ENCODE measurements at places on chromosomes 3 and 15. TPM values are rescaled to one million over a fixed set of nuclear protein-coding genes. Genes with fewer than 3 reads are reported as not detected.

GOLGA8G gene
- not detected for total RNA-seq

CFAP20DC gene
- 4.2 TPM for total RNA-seq

TNIK gene
- 56.6 TPM for total RNA-seq

TMEM207 gene
- total RNA-seq, result not detected

NECTIN3 gene
- 55.4 TPM for total RNA-seq

DAG1 gene
- 201 TPM for total RNA-seq

FBN1 gene
- 411 TPM for total RNA-seq

MYLK gene
- total RNA-seq, result 52.5 TPM

MASP1 gene
- 12.0 TPM for total RNA-seq

PCOLCE2 gene
- total RNA-seq, result 0.62 TPM

ALDH1A3 gene
- total RNA-seq, result 59.0 TPM

GABRG3 gene
- 0.21 TPM for total RNA-seq

CCR3 gene
- 0.51 TPM for total RNA-seq

MYZAP gene
- 3.5 TPM for total RNA-seq

GNAT1 gene
- total RNA-seq, result not detected

TASOR gene
- total RNA-seq, result 134 TPM

EXOG gene
- total RNA-seq, result 18.6 TPM

P2RY14 gene
- 2.9 TPM for total RNA-seq

GOLIM4 gene
- 56.2 TPM for total RNA-seq

KBTBD13 gene
- 2.6 TPM for total RNA-seq

CSTA gene
- 17.0 TPM for total RNA-seq

GALNT15 gene
- total RNA-seq, result 5.5 TPM

TEX55 gene
- total RNA-seq, result not detected

OR5K2 gene
- total RNA-seq, result not detected

SEMA3G gene
- 14.0 TPM for total RNA-seq

PLAAT1 gene
- 5.0 TPM for total RNA-seq

MAP6D1 gene
- 27.5 TPM for total RNA-seq

CCDC50 gene
- 55.2 TPM for total RNA-seq

LARP6 gene
- total RNA-seq, result 8.9 TPM

TM4SF4 gene
- not detected for total RNA-seq

ARGFX gene
- not detected for total RNA-seq

LHFPL4 gene
- not detected for total RNA-seq

MAP1A gene
- total RNA-seq, result 22.5 TPM

LRRC2 gene
- 13.0 TPM for total RNA-seq

CYP1A2 gene
- not detected for total RNA-seq

ULK3 gene
- 49.2 TPM for total RNA-seq

ITIH1 gene
- total RNA-seq, result not detected

FANCD2OS gene
- total RNA-seq, result not detected

ZNF35 gene
- 13.6 TPM for total RNA-seq

CTXND1 gene
- 1.2 TPM for total RNA-seq

ZCWPW2 gene
- 1.0 TPM for total RNA-seq

IGSF10 gene
- total RNA-seq, result 15.3 TPM

CPLX3 gene
- total RNA-seq, result not detected

EPM2AIP1 gene
- 34.8 TPM for total RNA-seq

OXSR1 gene
- 43.6 TPM for total RNA-seq

OR4M2 gene
- not detected for total RNA-seq

CFAP91 gene
- 2.1 TPM for total RNA-seq

WDR93 gene
- total RNA-seq, result not detected

ZMYND10 gene
- not detected for total RNA-seq

NRG4 gene
- total RNA-seq, result not detected

HIGD1A gene
- total RNA-seq, result 137 TPM

UNC13C gene
- 0.92 TPM for total RNA-seq

GOLGA8Q gene
- 1.2 TPM for total RNA-seq

IL17RD gene
- total RNA-seq, result 46.1 TPM

CCDC39 gene
- 0.10 TPM for total RNA-seq

SMCO1 gene
- 19.6 TPM for total RNA-seq

NSUN3 gene
- total RNA-seq, result 14.2 TPM

PRR20G gene
- total RNA-seq, result not detected

CLEC3B gene
- 57.1 TPM for total RNA-seq
